ENCODE measurements at places on chromosomes 4 and X. TPM values are rescaled to one million over a fixed set of nuclear protein-coding genes. Genes with fewer than 3 reads are reported as not detected.

ADAM29 gene
- total RNA-seq: not detected

DNA sequence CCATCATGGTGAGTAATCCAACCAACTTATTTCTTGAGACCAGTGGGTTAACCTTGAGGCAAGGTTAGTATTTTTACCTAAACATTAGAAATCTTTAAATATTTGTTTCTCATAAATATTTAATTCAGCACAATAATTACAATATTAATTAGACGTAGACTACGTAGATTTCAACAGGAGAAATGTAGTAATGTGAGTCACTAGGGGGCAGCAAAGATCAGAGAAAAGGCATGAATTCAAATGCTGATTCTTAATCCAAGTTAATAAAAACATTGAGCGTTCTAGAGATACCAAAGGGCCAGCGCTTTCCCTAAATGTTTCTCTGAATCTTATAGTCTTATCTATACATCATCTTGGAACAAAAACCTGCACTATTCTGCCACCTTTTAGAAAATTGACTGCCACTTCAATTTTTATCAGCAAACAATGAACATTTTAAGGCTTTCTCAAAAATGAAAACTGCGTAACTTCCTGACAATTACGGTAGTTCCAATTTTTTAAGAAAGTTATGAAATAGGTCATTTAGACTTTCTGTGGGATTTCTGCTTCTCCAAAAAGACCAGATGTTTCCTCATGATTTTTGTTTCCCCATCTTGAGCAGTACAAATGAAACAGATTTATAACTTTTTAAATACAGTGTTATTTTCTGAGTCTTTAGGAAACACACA lies 180.7 kb downstream of the GASK1B start:
- peak; percentile 81 for DNase-seq

DNA sequence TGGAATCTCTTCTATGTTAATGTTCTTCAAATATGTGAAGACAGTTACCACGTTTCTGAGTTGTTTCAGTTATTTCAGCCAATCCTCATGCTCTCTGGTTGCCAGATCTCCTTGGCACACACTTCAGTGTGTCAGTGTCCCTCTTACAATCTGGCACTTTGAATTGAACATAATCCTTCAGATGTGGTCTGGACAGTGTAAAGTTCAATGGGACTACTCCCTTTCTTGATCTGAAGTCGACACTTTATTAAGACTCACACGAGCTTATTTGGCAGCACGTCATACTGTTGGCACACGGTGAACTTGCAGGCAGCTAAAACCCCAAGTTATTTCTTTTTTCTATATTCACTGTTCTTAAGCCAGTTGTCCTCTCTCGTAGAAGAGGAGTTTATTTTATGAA lies 28.2 kb downstream of the ARSJ start:
- peak; percentile 46 for DNase-seq

DNA sequence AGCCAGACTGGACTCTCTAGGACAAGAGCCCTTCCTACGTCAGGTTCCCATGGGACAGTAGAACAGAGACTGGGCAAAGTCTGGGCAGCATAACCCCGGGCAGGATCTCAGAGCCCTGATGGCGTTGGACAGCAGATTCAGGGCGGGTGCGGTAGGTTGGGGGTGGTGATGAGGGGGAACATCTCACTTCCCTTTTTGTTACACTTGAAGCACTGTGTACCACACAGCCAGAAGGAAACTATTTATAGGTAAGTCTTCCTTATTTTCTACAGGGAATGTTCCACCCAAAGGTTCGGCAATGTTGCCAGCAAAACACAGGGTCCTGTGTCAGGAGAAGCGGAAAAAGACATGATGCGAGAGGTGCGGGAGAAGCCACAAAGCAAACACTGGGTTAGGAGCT lies 54.3 kb downstream of the TSC22D3 start:
- DNase-seq: no peak

- DNase-seq: peak; percentile 40
These were observed 145.4 kb downstream of the STIM2 start for GRCh38 chr4:27005905-27006590.

DNA sequence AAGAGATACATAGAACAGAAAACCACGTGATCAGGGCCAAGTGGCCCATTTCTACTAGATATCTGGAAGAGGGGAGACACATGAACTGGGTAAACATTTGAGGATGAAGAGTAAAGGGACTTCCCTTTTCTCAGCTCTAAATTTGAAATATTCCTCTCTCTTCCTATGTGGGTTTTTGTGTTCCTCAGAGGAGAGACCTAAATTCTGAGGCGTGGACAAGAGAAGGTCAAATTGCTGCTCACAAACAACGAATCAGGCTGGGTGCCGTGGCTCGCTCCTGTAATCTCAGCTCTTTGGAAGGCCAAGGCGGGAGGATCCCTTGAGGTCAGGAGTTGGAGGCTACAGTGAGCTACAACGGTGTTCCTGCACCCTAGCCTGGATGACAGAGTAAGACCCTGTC lies 216.0 kb downstream of the PTTG2 start:
- DNase-seq: no peak

- peak; percentile 10 for DNase-seq
These were observed 141.5 kb downstream of the RPS6KA6 start for GRCh38 chrX:84046403-84046984.

TRIML2 gene
- not detected for total RNA-seq

NLGN4X gene
- total RNA-seq: not detected

MEPE gene
- not detected for total RNA-seq

CPXCR1 gene
- total RNA-seq: not detected

GRCh38 chr4:57147335-57148060 lies 37.3 kb upstream of the IGFBP7 start:
- peak; percentile 72 for DNase-seq

GRCh38 chr4:109091727-109092409 lies 210.6 kb downstream of the COL25A1 start:
- no peak for DNase-seq

TCEAL8 gene
- 146 TPM for total RNA-seq

DNA sequence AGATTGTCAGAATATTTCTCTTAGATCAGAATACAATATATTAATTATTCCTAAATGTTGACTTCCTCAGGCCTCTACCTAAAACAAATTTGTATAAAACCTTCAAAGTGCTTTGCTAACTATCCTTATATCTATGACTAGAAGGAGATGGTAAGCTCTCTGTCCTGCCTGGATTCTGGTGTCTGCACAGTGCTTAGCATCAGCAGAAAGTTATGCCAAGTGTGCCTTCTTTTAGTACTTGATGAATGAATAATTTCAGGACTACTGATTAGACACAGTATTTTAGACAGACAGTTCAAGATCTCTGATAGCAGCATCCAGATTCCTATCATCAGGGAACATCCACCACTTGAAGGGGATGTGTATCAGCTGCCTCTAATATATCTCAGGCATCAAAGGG lies 242.4 kb upstream of the TLL1 start:
- no peak for DNase-seq

LUZP4 gene
- not detected for total RNA-seq

SULT1B1 gene
- 0.17 TPM for total RNA-seq

ZFP42 gene
- not detected for total RNA-seq

PDE6B gene
- 0.06 TPM for total RNA-seq

- no peak for DNase-seq
These were observed 285.4 kb downstream of the UNC5C start for GRCh38 chr4:95263391-95263790.
